Cardiac fibroblast (primary cell): ENCODE measurements at places on chromosomes 7 and 10.

- DNase-seq, result no peak
These were observed 63.2 kb downstream of the USP6NL start for GRCh38 chr10:11548065-11548767.

DNA sequence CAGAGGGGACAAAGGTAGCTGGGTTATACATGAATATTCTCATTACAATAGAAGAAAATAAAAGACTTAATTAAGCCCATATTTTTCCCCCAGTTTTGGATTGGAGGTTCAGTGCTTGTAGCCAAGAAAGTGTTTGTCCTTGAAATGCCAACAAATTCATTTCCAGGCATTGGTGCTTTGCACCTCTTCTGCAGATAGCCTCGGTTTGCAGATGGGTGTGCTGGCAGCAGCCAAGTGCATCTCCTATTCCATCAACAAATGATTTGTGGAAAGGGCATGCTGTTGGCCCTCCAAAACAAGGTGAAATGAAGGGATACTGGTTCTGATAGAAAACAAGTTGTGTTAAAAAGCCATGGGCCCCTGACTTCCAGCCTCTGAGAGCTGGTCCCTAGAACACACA is 187.3 kb downstream of the DPY19L1 start:
- no peak for DNase-seq

DNA sequence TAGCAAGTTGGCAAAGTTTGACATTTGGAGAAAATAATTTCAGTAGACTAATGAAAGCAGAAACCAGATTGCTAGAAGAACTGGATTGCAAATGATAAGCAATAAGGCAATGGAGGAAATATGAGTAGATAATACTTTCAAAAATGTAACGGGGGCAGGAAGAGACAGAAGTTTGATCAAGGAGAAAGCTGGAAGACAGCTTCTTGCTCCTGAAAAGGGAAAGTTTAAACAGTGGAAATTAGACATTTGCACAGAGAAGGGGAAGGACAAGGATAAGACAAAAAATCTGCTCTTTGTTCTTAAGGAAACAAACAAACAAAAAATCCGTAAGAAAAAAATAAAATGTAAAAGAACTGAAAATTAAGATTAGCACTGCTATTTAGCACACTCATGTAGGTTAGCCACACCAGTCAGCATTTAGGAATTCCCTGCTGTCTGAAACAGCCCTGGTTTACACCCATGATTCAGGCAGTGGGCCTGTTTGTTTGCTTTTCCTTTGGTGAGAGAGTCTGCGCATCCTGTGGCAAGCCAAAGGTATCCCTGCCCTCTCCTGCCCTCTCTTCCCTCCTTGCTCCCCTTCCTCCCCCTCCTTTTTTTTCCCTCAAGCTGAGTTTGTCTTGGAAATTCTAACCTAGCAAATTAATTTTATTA is 104.3 kb upstream of the CAV2 start:
- DNase-seq, result peak; percentile 74

DNA sequence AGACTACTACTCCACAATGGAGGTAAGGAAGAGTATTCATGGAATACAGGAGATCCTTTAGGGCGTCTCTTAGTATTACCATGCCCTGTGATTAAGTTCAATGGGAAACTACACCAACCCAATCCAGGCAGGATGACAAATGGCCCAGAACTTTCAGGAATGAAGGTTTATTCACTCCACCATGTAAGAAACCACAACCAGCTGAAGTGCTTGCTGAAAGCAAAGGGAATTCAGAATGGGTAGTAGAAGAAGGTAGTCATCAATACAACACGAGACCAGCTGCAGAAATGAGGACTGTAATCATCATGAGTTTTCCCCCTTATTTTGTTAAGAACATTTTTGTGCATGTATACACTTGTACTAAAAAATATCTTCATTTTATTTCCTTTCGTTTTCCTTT is 76.6 kb downstream of the GPR37 start:
- peak; percentile 2 for DNase-seq

DNA sequence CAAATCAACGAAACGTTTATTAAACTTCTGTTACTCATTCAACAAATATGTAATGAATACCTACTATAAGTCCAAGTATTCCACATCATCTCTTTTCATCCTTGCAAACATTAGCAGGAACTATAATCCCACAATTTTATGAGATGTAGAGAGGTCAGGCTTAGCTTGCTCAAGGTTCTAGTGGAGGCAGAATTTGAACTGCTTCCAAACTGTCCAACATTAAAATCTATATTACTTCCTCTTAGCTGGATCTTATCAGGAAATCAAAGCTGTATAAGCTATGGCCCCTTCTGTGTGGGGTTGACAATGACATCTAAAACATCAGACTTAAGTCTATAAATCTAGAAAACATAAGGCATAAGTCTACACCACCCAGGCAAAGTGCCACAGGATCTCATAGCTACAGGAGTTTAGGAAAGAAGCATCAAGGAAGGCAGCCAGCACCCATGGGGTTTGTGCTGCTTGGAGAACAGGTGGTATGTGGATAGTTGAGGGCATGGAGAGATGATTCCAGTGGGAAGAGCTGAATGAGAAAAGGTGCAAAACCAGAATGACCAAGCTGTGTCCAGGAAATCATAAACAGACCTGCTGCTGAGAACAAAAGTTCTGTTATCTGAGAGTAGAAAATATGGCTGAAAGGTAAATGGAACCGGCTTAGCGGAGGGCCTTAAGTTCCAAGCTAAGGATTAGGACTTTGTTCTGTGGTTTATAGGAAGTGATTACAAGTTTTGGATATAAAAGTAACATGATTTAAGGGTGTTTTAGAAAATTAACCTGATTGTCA is 34.5 kb downstream of the PAPSS2 start:
- DNase-seq, result no peak

DNA sequence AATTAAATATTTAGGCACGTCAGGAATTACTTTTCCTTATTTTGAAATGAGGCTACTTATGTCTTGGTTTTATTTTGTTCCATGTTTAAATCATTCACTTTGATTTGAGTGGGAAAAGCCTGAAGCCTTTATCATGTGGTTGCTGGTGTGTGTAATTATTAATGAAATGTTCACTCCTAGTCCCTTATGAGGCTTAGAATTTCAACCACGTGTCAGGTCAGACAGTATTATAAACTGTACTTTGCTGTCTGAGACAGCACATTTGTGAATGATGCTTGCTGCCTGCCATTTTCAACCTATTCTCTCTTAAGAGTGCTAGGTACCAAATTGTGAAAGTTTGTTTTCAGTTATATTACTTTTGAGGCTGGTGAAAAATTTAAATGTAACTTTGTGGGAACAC is 58.9 kb downstream of the COL17A1 start:
- no peak for DNase-seq

DNA sequence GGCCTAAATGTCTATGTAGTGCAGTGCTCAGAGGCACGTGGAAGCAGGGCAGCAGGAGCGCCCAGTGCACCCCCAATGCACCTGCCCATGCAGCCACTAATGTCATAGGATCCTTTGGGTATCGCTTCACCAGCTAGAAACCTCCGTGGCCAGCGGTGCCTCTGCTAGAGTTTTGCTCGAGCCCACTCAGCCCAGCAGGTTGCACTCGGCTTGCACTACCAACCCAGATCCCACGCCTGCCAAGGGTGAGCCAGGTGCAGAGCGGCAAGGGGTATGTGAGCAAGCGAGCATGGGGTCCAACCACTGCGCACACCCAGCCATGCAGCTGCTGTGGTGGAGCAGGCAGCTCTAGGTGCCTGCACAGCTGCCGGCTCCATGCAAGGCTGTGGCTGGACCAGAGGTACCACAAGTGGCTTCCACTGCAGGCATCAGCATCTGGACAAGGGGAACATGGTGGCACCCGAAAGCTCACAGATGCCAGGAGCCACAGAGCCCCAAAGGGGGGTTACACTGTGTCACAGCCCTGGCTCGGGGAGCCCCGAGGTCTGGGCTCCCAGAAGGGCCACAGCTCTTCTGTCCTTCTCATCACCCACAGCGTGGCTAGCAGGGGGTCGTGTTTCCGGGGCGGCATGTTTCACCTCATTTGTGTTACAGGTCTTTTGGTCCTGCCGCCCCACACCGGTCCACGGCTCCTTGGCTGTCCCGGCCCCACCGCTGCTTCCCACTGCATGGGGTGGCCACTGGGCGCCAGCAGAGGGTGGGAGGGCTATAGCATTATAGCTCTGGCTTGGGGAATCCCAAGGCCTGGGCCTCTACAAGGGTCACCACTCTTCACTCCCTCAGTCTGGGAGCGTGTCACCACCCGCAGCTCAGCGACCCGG is 2.3 kb upstream of the NCAPG2 start:
- DNase-seq, result no peak

- DNase-seq, result no peak
These were observed 436.8 kb upstream of the FOXK1 start for GRCh38 chr7:4245135-4245865.

DNA sequence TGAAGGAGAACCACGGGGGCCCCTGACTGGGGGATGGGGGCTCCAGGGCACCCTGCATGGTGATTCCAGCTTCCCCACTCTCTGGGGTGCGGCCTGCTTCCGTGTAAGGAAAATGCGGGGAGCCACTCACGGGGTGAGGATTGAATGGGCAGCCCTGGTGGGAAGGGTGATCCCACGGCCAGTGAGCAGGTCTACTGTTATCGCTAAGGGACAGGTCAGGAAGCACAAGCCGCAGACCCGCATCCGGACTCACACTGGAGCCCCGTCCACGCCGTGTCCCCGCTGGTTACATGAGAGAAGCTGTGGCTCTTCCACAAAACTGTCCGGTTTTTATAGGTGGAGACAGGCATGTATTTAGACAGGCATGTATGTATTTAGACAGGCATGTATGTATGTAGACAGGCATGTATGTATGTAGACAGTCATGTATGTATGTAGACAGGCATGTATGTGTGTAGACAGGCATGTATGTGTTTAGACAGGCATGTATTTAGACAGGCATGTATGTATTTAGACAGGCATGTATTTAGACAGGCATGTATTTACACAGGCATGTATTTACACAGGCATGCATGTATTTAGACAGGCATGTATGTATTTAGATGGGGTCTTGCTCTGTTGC is 5.7 kb downstream of the PSMG3 start:
- no peak for DNase-seq

GRCh38 chr10:5905854-5906507 is 15.9 kb downstream of the FBH1 start:
- DNase-seq, result peak; percentile 4

DNA sequence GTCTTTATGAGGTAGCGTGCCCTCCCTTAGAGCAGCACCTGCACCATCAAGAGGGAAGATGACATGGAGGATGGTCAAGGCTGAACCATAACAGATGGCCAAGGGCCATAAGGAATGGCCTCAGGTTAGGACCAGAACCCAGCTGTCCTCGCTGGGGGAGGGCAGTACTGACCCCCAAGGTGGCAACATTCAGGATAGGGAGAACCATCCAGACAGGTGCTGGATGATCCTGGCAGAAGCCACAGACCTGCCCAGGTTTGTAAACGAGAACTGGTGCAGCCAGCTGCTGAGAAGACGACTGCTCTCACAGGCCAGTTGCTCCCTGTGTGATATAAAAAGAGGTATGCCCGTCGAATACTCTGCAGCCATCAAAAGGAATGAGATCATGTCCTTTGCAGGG is 320.4 kb downstream of the GLRX3 start:
- DNase-seq, result no peak

DNA sequence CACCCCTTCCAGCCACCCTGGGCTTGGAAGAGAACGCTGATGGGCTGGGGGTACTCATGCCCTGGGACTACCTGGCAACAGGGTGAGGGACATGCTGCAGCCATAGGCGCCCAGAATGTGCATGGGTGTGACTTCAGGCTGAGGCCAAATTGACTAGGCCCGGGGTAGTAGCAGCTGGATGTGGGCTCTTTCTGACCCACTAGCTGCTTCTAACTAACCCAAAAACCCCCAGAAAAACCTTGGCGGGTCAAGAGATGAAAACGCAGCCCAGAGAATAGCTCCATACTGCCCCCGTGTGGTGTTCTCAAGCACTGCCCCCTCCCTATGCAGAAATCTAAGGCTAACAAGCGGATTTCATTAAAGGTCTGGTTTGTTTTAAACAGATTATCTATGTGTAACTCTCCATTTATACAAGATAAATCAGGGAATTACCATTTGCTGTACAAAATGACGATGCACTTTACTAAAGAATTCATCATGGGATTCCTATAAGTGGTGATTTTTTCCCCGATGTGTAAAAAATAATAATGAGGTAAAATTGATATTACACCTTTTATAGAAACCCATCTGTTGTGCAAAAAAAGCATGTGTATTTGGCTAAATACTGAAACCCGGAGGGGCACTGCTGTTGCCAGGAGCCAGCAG is 4.2 kb downstream of the SMARCD3 start:
- peak; percentile 58 for DNase-seq
